Retinal pigment epithelial cell (primary cell): ENCODE measurements at places on chromosomes 12 and 14.
A peak's percentile ranks its signal among the peaks of the same experiment; 100 is the strongest.

DNA sequence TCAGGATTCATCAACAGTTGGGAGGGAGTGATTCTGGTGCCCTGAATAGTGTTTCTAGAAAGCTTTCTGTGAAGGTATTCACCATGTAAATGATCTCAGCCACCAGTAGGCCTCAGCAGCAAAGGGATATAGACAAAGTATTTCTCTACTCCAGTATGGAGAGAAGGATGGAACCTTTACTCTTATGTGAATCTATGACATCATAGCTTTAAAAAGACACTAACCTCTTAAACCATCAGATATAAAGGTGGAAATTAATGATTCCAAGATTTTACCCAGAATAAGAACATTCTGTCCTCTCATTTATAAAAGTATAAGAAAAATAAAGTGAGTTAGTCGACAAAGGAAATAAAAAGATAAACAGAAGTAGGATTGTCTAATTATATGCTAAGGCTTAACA is 4.6 kb downstream of the GPR65 start:
- DNase-seq, result no peak

DNA sequence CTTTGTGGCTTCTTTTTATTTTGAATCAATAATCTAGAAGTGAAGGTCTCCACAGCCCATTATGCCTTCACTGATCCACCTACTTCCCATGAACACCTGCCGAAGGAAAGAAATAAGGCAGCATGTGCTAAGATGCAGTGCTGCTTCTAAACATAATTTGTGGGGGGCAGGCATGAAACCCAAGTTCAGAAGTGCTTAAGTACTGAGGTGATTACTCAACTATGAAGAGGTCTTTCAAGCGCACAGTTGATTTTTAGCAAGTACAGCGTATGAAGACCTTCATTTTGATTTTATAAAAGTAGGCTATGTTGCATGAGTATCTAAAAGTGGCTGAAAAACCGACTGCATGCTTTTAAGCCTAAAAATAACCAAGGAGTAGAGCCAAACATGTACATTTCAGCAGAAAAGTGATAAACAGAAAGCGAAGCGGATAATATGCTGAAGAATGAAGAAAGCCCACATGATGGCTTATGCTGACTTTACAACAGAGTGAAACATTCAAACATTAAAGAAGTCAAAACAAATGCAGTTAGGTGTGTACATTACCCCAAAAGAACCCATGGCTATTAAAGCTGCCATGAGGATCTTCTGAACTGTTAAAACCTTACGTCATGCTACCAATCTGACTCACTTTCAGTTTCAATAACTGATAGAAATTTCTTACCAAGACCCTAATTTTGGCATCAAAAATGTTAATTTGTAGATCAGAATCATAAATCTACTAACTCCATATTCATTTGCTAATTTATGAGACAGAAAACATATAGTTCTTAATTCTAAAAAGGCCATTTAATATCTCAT is 29.3 kb downstream of the KICS2 start:
- no peak for DNase-seq

DNA sequence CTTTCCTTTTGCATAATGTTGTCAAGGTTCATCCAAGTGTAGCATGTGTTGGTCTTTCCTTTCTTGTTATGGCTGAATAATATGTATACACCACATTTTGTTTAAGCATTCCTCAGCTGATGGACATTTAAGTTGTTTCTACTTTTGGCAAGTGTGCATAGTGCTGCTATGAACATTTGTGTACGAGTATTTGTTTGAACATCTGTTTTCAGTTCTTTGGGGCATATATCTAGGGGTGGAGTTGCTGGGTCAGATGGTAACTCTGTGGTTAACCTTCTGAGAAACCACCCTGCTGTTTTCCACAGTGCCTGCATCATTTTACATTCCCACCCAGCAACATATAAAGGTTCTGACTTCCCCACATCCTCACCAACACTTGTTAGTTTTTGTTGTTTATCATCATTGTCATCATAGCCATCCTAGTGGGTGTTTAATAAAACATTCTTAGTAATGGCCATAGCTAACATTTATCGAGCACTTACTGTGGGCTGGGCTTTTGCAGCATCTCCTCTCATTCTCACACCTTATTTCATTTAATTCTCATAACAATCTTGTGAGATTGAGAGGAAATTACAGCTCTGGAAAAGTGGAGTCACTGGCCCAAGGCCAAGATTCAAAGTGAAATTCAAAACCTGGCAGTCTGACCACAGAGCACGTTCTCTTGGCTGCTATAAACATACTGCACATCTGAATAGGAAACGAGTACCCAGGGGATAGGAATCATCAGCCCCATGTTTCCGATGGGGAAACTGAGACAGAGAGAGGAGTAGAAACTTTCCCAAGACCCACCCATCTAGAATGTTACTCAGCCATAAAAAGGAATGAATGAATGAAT is 193.6 kb downstream of the KSR2 start:
- no peak for DNase-seq

GRCh38 chr12:120399531-120399930 is 30.6 kb upstream of the MSI1 start:
- peak; percentile 73 for DNase-seq

DNA sequence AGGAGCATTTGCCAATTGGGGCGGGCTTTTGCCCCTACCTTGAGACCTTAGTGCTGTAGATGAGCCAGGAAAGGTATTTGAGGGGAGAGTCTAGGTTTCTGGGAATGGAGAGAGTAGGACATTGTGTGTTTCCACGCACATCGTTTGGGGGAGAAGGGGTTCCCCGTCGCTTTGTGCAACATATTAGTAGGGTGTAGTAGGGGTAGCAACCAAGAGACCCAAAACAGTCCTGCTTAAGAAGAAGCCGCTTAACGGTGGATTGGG is 694 bp upstream of the PTGES3 start:
- DNase-seq, result no peak

DNA sequence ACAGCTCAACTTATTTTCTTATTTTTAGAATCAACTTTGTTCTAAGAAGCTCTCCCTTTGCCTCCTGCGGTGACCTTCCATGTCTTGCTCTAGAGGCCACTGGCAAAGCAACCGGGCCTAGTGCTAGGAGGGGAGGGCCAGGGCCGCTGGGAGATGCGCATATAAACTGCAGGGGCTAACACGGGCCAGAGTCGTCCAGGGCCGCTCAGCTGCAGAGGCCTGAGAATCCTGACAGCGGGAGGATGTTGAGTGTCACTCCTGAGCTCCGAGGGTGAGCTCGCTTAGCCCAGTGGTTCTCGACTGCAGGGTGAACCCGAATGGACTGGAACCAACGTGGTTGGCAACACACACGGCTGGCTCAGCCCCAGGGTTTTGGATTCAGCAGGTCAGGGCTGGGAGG is 6.5 kb upstream of the PIWIL1 start:
- DNase-seq, result no peak

DNA sequence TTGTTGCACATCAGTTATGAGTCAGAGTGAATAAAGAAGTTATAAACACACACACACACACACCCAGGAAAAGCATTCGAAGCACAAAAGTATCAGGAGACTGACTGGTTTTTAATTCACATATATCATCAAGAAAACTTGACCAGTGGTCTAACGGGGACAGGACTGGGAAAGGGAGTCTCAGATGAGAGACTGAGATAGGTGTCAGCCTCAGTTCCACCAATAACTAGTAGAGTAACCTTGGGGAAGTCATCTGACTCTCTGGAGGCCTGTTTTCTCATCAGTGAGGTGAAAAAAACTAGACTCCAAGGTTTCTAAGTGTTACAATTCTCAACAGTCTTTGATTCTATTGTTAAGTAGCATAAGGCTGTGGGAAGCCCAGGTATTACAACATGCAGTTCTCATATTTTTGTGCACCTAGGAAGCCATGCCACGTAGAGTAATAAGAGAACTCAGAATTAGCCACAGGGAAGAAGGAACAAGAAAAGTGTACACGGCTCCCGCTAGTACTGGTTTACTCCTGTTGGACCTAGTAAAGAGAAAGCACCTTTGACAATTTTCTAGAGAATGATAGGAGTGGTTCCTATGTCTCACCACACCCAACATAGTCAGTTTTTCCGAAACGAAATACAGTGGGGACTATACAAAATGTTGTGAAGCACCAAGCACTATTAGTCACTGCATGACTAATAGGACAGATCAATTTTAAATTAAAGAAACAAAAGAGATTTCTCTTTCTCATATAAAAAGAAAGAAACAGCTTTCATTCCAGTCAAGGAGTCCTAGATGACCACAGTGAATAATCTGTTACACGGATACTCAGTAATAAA is 5.0 kb downstream of the PPTC7 start:
- no peak for DNase-seq

- DNase-seq, result no peak
Observed at GRCh38 chr12:41476499-41477439, 288.6 kb downstream of the PDZRN4 start.

DNA sequence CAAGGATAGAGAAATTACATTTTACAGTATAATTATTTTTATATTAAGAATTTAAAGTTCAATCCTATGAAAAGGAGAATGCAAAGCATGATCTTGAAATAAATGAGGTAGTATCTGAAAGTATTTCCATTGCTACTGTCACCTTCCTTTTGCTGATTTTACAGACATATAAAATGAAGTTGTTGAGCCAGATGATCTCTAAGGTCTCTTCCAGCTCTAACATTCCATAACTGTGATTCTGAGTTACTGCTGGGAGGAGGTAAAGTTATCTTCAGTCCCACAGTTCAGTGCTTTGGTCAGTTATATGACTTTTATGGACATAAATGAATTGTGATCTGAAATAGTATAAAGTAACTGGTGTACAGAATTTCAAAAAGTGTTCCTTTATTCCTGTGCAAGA is 52.8 kb downstream of the SLC38A6 start:
- no peak for DNase-seq

GRCh38 chr12:69548687-69549086 is 36.6 kb upstream of the CCT2 start:
- no peak for DNase-seq

GRCh38 chr12:75844049-75844770 is 187.4 kb downstream of the PHLDA1 start:
- DNase-seq, result no peak

- no peak for DNase-seq
Observed at GRCh38 chr12:76180401-76181277, 96.2 kb upstream of the NAP1L1 start.

DNA sequence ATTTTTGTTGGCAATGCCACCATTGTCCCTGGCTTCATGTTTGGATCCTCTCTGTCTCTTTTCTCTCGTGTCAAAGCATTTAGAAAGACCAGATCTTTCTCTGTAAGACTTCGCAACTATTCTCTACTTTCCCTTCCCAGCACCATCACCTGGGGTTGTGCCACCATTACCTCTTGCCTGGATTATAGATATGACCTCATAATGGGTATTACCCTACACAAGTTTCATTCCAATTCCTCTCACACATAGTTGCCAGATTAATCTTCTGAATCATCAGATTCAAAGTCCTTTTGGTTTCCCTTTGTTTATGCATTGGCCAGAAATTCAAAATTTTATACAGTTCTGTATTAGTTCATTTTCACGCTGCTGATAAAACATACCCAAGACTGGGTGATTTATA is 27.2 kb upstream of the DHRS2 start:
- DNase-seq, result no peak

- DNase-seq, result no peak
Observed at GRCh38 chr12:104150416-104150815, 12.4 kb upstream of the NFYB start.

DNA sequence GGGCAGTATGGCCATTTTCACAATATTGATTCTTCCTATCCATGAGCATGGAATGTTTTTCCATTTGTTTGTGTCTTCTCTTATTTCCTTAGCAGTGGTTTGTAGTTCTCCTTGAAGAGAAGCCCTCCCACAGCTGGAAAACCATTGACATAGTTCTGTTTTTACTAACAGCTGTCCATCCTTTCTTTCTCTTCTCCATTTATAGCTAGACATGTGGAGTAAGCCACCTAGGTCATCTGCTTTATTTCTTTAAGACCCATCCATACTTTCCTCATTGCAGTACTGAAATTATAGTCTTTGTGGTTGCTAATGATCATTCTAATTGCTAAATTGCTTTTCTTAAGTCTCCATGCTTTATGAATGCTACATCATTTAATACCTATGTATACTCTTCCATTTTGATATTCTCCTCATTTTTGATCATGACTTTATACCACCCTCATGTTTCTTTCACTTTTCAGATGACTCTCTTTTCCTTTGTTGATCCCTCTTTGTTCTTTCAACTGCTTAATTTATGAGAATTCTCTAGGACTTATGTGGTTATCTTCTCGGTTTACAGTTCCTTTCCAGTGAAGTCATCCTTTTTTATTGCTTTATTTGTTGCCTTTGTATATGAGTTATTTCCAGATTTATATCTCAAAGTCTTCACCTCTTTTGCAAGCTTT is 114.2 kb downstream of the PCNX1 start:
- DNase-seq, result no peak

GRCh38 chr12:52036587-52037171 is 14.6 kb upstream of the NR4A1 start:
- no peak for DNase-seq
